Umbilical cord (tissue), 2 donors: ENCODE measurements at places on chromosomes 2 and 18. TPM values are rescaled to one million over a fixed set of nuclear protein-coding genes. Genes with fewer than 3 reads are reported as not detected.

NT5DC4 gene
- 1.2 TPM for total RNA-seq

PPP1R1C gene
- 23.4 TPM for total RNA-seq

ALK gene
- 1.2 TPM for total RNA-seq

TBR1 gene
- total RNA-seq: 4.3 TPM

TCF23 gene
- 1.7 TPM for total RNA-seq

LYG1 gene
- total RNA-seq: not detected

RAX gene
- total RNA-seq: 3.4 TPM

CD207 gene
- total RNA-seq: 0.96 TPM

AGXT gene
- 0.48 TPM for total RNA-seq

TMEFF2 gene
- total RNA-seq: 10.4 TPM
